RCC 7860 (cell line): ENCODE measurements at places on chromosomes 6 and 20.

- no peak for DNase-seq
Measured at GRCh38 chr6:133899556-133899955, 10.6 kb downstream of the TCF21 start.

- DNase-seq: no peak
Measured at GRCh38 chr20:9011121-9011520, 57.8 kb upstream of the PLCB4 start.

DNA sequence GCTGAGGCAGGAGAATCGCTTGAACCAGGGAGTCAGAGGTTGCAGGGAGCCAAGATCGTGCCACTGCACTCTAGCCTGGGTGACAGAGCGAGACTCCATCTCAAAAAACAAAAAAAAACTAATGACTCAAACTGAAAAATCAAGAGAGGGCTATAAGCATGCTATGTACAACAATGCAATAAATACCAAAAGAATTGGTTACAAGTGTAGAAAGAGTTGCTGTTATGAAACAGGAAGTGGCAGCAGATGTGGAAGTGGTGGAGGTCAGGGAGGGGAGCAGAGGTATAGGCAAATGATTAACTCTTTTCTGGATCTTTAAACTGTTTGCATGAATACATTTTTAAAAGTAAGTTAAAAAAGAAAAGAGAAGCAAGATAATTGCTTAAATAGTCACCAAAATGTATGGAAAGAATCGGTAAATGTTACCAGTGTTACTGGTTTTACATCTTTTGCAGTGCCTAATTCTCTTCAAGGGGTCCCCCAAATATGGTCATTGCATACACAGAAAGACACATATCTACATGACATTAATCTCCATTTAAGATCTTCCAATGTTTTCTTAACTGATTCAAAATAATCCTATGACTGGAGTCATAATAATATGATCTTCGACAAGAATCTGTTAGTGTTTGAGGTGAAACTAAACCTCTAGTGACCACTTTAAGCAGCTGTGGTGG is 15.0 kb downstream of the CALHM6 start:
- DNase-seq: no peak

- DNase-seq: no peak
Measured at GRCh38 chr6:42140032-42140431, 2.4 kb downstream of the C6orf132 start.

GRCh38 chr6:113338644-113339043 is 518.5 kb upstream of the MARCKS start:
- no peak for DNase-seq

- no peak for DNase-seq
Measured at GRCh38 chr20:57409316-57409671, 18.1 kb downstream of the RBM38 start.

DNA sequence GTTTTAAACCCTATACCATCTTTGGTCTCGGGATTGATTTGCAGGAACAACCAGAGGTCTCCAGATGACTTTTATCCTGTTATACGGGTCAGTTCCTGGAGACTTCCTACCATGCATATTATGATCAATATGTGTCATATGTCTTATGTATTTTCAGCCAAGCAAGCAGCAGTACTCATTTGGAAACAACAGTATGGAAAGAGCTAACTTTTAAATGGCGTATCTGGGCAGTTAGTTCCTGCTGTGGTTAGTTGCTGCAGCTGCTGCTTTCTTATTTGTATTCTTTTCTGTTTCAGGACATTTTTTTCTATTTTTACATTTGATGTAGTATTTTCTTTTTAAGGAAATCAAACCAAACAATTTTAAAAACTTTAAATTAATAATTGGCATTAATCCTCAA is 207.5 kb downstream of the MANEA start:
- DNase-seq: no peak

GRCh38 chr6:151869787-151870186 is 62.3 kb downstream of the ESR1 start:
- no peak for DNase-seq

DNA sequence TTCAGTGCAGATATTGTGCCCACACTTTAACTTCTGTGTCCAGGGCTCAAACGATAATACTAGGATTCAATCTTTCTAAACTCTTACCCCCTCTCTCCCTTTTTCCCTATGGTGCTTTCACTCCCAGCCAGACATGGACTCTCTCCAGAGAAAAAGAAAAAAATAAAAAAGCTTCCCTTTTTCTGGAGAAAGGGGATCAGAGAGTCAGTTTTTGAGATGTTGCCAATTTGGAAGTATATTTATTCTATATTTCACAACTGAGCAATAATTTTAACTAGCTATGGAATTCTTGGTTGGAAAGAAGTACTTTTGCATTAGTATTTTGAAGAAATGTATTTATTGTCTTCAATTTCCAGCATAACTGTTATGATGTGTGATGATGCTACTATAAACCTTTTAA is 72.2 kb upstream of the ZFP64 start:
- no peak for DNase-seq

GRCh38 chr6:67914419-67914818 is 720.7 kb upstream of the ADGRB3 start:
- no peak for DNase-seq
